ENCODE measurements at places on chromosomes 7 and 10. TPM values are rescaled to one million over a fixed set of nuclear protein-coding genes. Genes with fewer than 3 reads are reported as not detected.

- DNase-seq = no peak
These were observed 158.2 kb upstream of the PTPRZ1 start for GRCh38 chr7:121714559-121715303.

The SNCG gene
- 36.6 TPM for total RNA-seq

DNA sequence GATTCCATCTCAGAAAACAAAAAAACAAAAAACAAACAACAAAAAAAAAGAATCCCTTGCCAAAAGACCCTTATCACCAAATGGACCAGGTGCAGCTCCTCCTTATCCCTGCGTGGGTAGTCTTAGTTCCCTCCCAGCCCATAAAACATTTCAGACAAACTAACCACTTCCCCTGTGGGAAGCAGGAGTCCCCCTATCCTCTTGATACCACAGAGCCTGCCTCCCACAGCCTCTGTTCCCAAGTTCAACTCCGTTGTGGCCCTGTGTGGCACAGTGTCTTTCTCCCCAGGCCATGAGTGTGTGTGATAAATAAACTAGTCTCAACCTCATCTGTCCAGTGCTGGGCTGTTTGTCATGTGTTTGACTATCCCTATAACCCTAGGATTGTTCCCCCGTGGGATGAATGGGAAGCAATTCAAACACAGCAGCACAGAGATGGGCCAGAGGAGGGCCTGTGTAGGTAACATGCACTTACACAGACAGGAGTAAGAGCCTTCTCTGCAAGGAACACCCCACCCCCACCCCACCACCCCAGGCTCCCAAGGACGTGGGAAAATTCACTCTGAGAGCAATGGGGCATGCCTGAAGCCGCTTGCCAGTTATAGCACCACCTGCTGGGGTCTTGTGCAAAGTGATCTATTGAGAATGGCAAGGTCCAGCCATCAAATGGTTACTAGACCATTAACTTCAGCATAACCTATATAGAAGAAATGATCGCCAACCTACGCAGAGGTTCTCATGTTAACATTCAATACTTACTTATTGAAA is 147.1 kb upstream of the GHITM start:
- no peak for DNase-seq

DNA sequence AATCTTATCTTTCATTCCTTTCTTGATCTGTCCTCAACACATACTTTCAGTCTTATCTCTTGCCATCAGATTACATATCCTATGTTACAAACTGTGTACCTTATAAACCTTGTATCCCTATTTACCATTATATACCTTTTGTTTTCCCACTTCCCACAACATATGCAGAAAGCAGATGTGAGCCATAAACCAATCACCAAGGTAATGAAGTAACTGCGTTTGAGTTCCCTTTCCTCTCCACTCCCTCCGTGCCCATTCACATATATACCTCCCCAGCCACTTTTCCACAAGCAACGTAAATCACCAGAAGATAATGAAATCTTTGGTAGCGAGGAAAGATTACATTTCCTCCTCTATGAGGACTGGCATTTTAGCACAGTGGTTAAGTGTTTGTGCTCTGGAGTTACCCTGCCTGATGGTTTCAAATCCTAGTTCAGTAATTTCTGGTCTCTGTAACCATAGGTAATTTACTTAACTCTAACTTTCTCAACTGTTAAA is 55.5 kb upstream of the PHF14 start:
- no peak for DNase-seq

All from vagina (tissue), 2 donors.